ENCODE measurements at places on chromosomes 5 and 9. TPM values are rescaled to one million over a fixed set of nuclear protein-coding genes. Genes with fewer than 3 reads are reported as not detected.

Gene TJP2
- polyA plus RNA-seq = 102 TPM

Gene LRRC19
- polyA plus RNA-seq = 15.6 TPM

Gene CTXN3
- polyA plus RNA-seq = not detected

Gene PTGES
- polyA plus RNA-seq = 6.3 TPM

Gene KIF12
- polyA plus RNA-seq = 155 TPM

Gene TRIM7
- polyA plus RNA-seq = 0.43 TPM

Gene TRUB2
- 27.6 TPM for polyA plus RNA-seq

Gene BICD2
- 32.5 TPM for polyA plus RNA-seq

Gene SLCO4C1
- 24.2 TPM for polyA plus RNA-seq

Gene FAM78A
- polyA plus RNA-seq = 3.2 TPM

Gene HTR4
- 0.11 TPM for polyA plus RNA-seq

- DNase-seq = no peak
These were observed 118.1 kb downstream of the MAT2B start for GRCh38 chr5:163623524-163623923.

DNA sequence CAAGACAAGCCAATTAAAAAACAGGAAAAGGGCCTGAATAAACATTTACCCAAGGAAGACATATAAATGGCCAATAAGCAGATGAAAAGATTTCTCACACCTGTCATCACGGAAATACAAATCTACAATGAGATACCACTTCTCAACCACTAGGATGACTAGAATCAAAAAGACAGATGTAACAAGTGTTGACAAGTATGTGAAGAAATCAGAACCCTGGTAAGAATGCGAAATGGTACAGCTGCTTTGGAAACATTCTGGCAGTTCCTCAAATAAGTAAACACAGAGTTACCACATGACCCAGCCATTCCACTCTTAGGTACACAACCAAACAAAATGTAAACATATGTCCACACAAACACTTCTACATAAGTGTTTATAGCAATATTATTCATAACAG, 32.5 kb downstream of the LEAP2 start:
- DNase-seq = no peak

DNA sequence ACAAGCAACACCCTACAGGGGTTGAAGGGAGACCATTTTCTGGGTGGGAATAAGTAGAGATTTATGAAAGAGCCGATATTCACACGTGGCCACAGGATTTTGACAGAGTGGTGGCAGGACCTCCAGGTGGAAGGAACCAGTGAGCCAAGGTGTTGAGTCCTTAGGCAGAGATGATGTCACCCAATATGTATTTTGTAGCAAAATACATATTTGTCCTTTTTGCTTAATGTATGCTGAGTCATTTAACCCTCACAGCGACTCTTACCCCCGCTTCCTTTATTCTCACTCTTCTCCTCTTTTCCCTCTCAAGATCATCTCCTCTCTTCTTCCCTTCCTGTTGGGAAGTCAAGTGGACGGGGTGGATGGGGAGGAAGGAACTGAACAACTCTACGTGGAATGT, 215.7 kb upstream of the S1PR3 start:
- DNase-seq = no peak

- DNase-seq = no peak
These were observed 39.0 kb upstream of the OSMR start for GRCh38 chr5:38806775-38807258.

DNA sequence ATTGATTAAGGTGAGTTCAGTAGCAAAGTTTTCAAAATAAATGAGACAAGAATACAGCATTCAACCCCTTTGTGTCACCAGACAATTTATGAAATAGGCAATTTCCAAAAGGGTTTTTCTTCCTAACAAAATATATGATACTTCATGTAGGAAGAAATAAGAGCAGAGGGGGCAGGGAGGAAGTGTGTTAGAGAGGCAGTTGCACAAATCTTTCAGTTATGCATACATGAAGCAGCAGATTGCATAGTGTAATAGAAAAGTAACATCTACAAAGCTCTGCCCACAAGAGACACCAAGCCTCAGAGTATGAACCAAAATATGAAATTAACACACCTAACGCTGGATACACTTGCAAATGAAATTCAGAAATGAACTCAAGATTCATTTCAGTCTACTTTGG, 157.0 kb downstream of the DENND1A start:
- no peak for DNase-seq

- DNase-seq = no peak
These were observed 138.0 kb downstream of the TMEM232 start for GRCh38 chr5:110588286-110588980.

GRCh38 chr5:10158886-10159285, 90.8 kb downstream of the ATPSCKMT start:
- DNase-seq = no peak

GRCh38 chr5:134100283-134101091, 14.0 kb upstream of the TCF7 start:
- DNase-seq = no peak
